ENCODE measurements at places on chromosomes 4 and X. TPM values are rescaled to one million over a fixed set of nuclear protein-coding genes. Genes with fewer than 3 reads are reported as not detected.

- DNase-seq = no peak
Measured at GRCh38 chrX:39762266-39762841, 335.4 kb downstream of the BCOR start.

DNA sequence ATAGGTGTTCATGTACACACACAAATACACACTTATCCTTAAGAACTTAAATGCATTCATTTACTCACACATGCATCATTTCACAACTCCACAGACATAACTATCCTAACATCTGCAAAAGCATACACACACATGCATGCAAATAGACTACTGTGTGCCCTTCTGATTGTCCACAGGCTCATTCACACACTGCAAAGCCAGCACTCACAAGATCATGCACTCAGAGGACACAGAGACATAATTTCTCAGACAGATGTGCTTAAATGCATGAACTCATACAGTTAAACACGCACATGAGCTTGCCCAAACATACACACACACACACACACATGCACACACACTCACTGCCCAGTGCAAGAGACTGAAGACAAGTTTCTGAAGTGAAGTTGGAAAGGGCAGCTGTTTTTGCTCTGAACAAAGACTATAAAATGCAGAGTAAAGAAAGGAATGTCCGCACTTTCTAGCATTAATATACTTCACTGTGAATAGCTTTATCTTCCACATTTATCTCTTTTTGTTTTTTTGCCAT is 1018.0 kb upstream of the HS3ST1 start:
- no peak for DNase-seq

DNA sequence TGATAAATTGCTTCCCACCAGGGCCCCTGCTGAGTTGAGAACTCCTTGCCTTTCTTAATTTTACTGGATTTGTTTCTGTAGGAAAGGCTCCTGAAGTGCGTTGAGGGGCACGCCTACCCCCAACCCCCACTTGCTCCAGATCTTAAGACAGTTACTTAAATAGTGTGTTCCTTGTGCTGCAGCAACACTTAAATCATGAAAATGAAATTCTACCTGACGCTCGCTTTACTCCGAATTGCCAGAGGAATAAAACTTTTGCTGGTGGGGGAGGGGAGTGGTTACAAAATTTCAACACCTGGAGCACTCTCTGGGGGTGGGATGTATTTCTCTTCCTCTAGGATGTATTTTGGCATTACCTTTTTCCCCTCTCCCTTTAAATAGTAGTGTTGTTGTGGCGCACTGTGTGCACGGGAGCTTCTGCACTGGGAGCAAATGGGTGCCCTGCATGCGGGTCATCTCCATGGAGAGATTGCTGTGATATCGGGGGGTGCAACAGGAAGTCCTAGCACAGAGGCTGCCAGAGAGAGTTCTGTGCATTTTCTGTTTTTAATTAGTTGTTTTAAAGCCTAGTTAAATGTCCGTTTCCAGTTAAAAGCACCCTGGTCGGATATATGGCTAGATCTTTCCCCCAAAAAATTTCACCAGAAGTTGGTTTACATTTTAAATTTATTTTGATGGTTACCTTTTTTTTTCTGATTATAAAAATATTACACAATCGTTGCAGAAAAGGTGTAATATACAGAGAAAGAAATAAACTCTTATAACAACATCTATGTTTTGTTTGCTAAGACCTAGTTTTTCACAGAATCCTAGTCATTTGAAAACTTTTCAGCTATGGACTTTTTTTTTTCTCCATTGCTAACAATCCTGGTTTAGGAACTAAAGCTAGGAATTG is 207.7 kb downstream of the SOWAHB start:
- no peak for DNase-seq

GRCh38 chr4:13561673-13562072 is 17.4 kb upstream of the NKX3-2 start:
- DNase-seq = no peak

DNA sequence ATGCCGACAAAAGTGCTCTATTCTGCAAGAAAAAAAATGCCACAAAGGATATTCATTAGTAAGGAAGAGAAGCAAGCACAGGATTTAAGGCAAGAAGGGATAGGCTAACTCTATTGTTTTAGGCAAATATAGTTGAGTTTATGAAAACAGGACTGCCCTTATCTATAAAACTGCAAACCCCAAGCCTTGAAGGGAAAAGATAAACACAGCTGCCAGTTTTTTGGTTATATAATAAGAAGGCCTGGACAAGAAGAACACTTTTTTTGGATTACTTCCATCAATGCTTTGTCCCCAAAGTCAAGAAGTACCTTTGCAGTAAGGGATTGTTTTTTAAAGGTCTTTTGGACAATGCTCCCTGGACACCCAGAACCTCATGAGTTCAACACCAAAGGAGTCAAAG is 45.4 kb upstream of the WWC2 start:
- DNase-seq = no peak

GRCh38 chrX:103607364-103608305 is at the start of gene TCEAL3:
Gene TCEAL3, plus strand, starts transcription at chrX:103607963. Its CDS starts 1,102 bp downstream, at chrX:103609065.
- peak; percentile 57 for DNase-seq

GRCh38 chrX:7147978-7148854 is at the start of gene PUDP:
Gene PUDP, minus strand, starts transcription at chrX:7148153. Its CDS starts 40 bp downstream, at chrX:7148113.
- DNase-seq = peak; percentile 91

GRCh38 chr4:13860126-13860525 is 232.6 kb upstream of the BOD1L1 start:
- no peak for DNase-seq

DNA sequence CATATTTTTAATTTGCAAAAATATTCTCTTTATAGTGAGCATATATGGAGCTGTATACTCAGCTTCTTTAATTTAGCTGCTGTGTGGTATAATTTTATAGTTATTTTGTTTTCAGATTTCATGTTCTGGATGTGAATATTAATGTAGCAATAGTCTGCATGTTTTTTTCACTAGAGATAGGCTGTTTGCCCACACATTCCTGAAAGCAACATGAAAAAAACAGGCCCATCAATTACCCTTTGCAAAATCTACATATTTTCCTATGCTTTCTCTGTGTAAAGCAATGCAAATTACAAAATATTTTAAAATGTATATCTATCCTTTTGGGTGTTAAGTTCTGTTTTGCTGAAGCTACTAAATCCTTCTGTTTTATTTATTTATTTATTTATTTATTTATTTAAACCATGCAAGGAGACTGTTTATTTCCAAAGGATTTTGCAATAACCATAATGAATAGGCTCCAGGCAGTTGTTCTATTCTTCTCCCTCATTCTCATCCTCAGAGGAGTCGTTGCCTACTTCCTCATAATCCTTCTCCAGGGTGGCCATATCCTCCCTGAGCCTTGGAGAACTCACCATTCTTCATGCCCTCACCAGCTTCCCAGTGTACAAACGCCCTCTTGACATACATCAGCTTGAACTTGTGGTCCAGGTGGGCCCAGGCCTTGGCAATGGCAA is 277.1 kb downstream of the ANKRD50 start:
- DNase-seq = no peak

DNA sequence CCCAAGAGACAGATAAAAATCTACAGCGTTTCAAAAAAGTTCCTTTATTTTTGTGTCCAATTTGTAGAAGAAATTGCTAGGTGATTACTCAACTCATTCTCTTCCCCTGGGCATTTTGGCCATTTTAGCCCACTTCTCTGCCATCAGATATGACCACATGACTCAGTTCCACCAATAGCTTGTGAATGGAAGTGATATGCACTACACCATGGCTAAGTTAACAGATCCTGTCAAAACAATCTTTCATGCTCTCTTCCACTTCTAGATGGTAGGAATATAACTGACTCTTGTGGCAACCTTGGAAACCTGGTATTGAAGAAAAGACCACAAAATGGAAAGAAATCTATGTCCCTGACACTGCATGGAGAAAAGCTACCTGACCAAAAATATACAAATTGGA is 26.2 kb upstream of the FREM3 start:
- no peak for DNase-seq

DNA sequence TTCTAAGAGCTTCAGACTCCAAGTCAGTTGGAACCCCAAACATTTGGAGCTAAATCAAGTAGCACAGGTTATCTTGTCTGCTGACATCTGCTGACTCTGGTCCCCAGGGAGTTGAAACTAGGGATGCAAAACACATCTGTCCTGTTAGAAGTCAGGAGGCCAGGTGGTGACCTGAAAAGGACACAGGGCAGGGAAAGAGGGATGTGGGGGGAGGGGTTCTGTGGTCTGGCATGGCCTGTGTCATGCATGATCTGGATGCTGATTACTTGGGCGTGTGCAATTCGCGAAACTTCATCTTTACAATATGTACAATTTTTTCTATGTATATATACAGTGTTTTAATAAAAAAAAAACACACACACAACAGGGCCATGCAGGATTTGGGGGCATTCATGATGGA is 55.3 kb downstream of the FHDC1 start:
- no peak for DNase-seq

GRCh38 chr4:133157460-133158160 is 8.5 kb downstream of the PCDH10 start:
- DNase-seq = no peak

GRCh38 chrX:15849555-15849954 is 5.1 kb downstream of the AP1S2 start:
- DNase-seq = peak; percentile 17

- no peak for DNase-seq
Measured at GRCh38 chr4:17889692-17890091, 78.9 kb downstream of the NCAPG start.

GRCh38 chrX:135425026-135425965 is 3.6 kb downstream of the SMIM10L2A start:
- DNase-seq = no peak

DNA sequence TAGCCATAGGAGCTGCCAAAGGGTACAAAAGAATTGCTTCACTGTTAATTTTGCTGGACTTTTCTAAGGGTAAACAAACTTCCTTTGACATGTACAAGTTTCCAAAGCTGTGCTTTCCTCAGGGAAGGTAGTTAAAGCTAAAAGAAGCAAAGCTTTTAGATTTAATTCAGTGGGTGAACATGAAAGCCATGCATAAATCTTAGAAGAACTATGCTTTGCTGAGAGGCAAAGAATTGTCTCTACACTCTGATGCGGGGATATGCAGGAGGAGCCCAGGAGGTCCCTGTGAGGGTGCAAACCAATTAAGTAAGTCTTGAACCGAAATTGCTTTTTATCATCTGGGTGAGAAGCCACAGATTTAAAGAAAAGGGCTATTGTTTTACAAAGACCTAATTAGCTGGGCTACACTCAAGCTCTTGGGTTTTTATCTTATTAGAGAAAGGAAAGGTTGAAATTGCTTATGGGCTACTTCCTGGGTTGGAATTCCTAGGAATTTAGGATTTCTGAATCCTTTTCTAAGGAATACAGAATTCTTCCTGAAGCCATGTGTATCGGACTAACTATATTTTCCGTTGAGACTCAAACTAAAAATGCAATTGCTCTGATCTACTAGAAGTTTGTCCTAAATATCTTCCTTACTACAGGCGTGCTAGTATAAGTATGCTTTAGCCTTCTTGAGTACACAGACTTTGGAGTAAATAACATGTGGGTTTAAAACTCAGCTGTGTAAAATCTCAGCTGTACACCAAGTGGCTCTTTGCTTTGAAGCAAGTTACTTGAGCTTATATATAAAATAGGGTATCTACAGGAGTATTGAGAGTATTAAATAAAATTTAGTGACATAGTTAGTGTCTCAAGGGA is 188.4 kb upstream of the ANK2 start:
- DNase-seq = no peak

F8A3 gene
- 1.2 TPM for total RNA-seq

RGN gene
- total RNA-seq = 2.9 TPM

MSANTD1 gene
- 6.5 TPM for total RNA-seq

NPY1R gene
- total RNA-seq = 179 TPM

CDX4 gene
- total RNA-seq = not detected

SYN1 gene
- total RNA-seq = 14.7 TPM

IRS4 gene
- 1.2 TPM for total RNA-seq
